Activated naive CD8-positive, alpha-beta T cell treated with anti-CD3 and anti-CD28 coated beads, Interleukin-2, amount 50 U/mL, for 24 hours (primary cell): ENCODE measurements at places on chromosomes 5 and 9.

- no peak overlapping the region for H3K27ac ChIP-seq
- no peak overlapping the region for H3K4me3 ChIP-seq
- no peaks in the 10 kb centered on the region for H3K36me3 ChIP-seq
These were observed 70.3 kb downstream of the PAPPA start for GRCh38 chr9:116223926-116224325.

- peaks cover 11% of the 10 kb centered on the region for H3K4me1 ChIP-seq
- no peaks in the 10 kb centered on the region for H3K36me3 ChIP-seq
- H3K27me3 ChIP-seq: peaks cover 19% of the 10 kb centered on the region
- H3K27ac ChIP-seq: no peak overlapping the region
These were observed 434.6 kb downstream of the ENC1 start for GRCh38 chr5:74205767-74206578.

GRCh38 chr9:90198956-90199355 lies 443.7 kb downstream of the DIRAS2 start:
- no peaks in the 10 kb centered on the region for H3K27me3 ChIP-seq
- H3K4me1 ChIP-seq: no peaks in the 10 kb centered on the region
- H3K36me3 ChIP-seq: no peaks in the 10 kb centered on the region
- no peak overlapping the region for H3K4me3 ChIP-seq

DNA sequence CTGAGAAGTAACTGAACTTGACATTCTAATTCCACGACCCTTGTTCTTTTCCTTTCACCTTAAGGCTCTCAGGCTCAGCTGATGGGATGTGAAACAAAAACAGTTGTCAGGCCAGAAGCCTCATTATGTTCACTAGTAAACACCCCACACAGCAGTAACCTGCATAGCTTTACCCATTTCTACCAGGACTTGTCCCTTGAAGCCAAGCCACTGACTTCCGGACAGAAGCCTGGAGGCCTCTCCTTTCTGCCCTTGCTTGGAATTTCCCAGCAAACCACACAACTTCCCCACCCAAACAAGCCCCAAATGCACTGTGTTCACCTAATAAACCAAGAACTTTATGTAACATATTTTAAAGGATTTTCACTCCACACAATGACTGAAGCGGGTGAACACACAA lies 19.6 kb downstream of the PRUNE2 start:
- no peaks in the 10 kb centered on the region for H3K36me3 ChIP-seq
- peaks cover 2% of the 10 kb centered on the region for H3K27me3 ChIP-seq
- H3K27ac ChIP-seq: no peak overlapping the region
- DNase-seq: no peak
- no peak overlapping the region for H3K4me3 ChIP-seq

- peaks cover 36% of the 10 kb centered on the region for H3K27me3 ChIP-seq
- H3K4me1 ChIP-seq: no peaks in the 10 kb centered on the region
- no peaks in the 10 kb centered on the region for H3K36me3 ChIP-seq
- no peak overlapping the region for H3K4me3 ChIP-seq
These were observed 34.4 kb downstream of the CFAP90 start for GRCh38 chr5:7816535-7816901.

DNA sequence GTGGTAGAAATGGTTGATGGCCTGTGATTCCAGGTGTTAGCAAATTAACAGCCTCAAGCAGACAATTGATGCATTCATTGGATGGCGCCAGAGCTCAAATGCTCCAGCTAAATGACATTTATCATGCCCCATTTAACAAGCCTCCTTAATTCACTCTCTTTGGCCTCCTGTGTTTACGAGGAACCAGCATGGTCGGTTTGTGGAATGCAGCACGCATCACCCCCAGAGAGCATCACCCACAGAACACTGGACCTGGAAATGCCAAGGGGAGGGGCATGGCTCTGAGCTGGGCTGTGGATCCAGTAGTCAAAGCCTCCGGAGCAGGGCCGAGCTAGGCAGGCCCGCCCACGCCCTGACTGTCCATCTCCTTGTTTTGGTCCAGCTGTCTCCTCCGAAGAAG lies 434.0 kb downstream of the GADD45G start:
- DNase-seq: no peak
- H3K27me3 ChIP-seq: no peaks in the 10 kb centered on the region
- H3K27ac ChIP-seq: no peak overlapping the region
- no peaks in the 10 kb centered on the region for H3K4me1 ChIP-seq

DNA sequence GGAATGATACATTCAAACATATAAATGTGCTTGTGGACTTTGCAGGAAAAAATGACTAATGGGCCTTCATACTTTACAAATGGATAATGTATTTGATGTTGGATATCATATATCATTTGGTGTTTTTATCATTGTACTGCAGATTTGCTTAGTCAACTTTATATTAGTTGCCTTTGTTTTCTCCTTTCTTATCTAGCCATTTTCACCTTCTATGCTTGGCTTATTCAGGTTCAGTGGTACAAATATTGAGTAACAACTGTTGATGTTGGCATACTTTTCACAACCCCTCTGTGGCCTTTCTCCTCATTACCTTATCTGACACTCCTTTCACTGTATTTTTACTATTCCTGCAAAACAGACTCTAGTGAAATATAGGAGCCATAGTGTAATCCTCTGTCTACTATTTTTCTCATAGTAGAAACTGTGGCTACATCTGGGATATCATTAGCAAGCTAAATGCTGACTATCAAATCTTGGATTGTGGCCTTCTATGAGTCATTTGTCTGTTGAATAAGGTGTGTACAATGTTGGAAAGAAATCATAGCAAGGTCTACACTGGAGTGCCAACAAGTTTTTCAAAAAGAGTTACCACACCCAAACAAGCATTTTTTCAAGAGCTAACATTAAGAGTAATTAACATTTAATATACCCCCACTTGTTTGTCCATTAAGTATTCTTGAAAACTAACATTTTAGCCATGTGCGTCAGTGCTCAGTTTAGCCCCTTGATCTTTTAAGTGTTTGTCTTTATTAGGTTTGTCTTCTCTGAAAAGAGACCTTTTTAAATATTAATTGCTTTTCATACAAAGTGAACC lies 330.1 kb downstream of the ADGRV1 start:
- H3K4me3 ChIP-seq: no peak overlapping the region
- H3K36me3 ChIP-seq: no peaks in the 10 kb centered on the region
- no peak for DNase-seq
- no peak overlapping the region for H3K27ac ChIP-seq

GRCh38 chr5:5387192-5387591 lies 35.3 kb upstream of the ICE1 start:
- no peaks in the 10 kb centered on the region for H3K4me1 ChIP-seq
- H3K27ac ChIP-seq: no peak overlapping the region
- peaks cover 2% of the 10 kb centered on the region for H3K36me3 ChIP-seq

- peaks cover 5% of the 10 kb centered on the region for H3K27me3 ChIP-seq
- H3K4me3 ChIP-seq: no peak overlapping the region
- peaks cover 1% of the 10 kb centered on the region for H3K36me3 ChIP-seq
- no peak for DNase-seq
- H3K4me1 ChIP-seq: peaks cover 10% of the 10 kb centered on the region
- no peak overlapping the region for H3K27ac ChIP-seq
These were observed 8.2 kb upstream of the ELL2 start for GRCh38 chr5:95969651-95970358.

DNA sequence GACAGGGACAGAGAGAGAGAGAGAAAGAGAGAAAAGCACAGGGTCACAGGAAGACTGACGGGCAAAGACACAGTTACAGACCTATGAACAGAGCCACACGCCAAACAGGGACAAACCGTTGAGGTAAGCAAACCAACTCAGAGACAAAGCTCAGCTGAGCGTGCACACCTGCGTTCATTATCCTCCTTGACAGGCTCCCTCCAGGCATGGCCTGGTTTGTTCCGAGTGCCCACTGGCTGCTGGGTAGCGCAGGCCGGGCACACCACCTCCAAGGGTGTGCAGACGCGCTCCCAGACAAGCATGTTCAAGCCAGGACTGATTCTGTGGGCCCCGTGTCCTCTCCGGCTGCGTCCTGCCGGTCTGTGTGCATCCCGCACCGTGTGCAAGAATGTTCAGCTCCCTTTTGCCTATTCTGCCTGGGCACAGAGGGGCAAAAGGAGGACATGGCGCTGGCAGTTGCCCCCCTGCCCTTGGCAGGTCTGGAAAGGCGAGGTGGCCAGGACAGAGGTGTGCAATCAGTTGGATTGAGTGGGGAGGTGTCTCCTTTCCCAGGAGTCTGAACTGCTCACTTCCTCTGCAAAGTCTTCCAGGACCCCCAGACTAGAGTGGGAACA lies 467 bp upstream of the SMIM32 start:
- no peak for DNase-seq
- H3K27me3 ChIP-seq: peaks cover 42% of the 10 kb centered on the region
- no peak overlapping the region for H3K4me3 ChIP-seq
- no peaks in the 10 kb centered on the region for H3K4me1 ChIP-seq

DNA sequence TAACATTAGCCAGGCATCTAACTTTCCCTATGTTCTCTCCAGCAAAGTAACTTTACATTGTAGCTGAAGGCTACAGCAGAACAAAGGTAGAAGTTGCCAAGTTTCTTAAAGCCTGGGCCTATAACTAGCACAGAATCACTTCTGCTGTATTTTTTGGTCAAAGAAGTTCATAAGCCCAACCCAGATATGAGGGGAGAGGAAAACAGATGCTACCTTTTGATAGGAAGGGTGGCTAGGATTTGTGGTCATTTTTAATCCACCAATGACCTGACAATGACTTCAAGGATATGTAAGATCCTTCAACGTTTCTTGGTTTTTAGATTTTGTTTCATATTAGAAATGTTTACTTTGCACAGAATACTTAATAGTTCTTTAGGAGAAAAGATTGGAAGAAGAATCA lies 64.2 kb upstream of the RANBP3L start:
- DNase-seq: no peak
- no peak overlapping the region for H3K27ac ChIP-seq
- no peaks in the 10 kb centered on the region for H3K4me1 ChIP-seq
- H3K4me3 ChIP-seq: no peak overlapping the region

DNA sequence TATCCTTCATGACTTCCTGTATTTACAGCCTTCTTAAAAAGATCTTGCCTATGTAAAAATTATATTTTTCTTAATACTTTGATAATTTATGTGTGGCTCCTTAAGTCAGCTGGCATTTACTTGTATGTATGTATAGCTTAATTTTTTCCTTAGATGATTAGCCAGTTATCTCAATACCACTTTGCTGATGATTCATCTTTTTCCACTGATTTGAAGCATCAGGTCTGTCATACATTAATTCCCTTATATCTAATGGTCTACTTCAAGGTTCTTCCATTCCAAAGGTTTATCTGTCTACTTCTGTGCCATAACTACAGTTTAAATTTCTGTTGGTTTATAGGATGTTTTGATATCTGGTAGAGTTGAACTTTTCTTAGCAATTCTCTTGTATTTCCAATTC lies 44.9 kb upstream of the MTMR12 start:
- H3K27me3 ChIP-seq: no peaks in the 10 kb centered on the region

- H3K4me3 ChIP-seq: no peak overlapping the region
- H3K4me1 ChIP-seq: peaks cover 13% of the 10 kb centered on the region
- no peak overlapping the region for H3K27ac ChIP-seq
- H3K27me3 ChIP-seq: no peaks in the 10 kb centered on the region
These were observed 6.3 kb upstream of the TEX10 start for GRCh38 chr9:100359057-100359456.

GRCh38 chr9:34510497-34511468 lies 12.0 kb downstream of the ENHO start:
- no peaks in the 10 kb centered on the region for H3K27me3 ChIP-seq
- no peak overlapping the region for H3K4me3 ChIP-seq
- no peak overlapping the region for H3K27ac ChIP-seq
- no peaks in the 10 kb centered on the region for H3K4me1 ChIP-seq
- no peaks in the 10 kb centered on the region for H3K36me3 ChIP-seq

- H3K4me3 ChIP-seq: no peak overlapping the region
- H3K27ac ChIP-seq: no peak overlapping the region
- H3K27me3 ChIP-seq: peaks cover 61% of the 10 kb centered on the region
- no peak for DNase-seq
- H3K4me1 ChIP-seq: no peaks in the 10 kb centered on the region
- no peaks in the 10 kb centered on the region for H3K36me3 ChIP-seq
These were observed 65.5 kb upstream of the DMRT3 start for GRCh38 chr9:911005-911404.
